Caki2 (cell line): ENCODE measurements at places on chromosomes 5 and 9. TPM values are rescaled to one million over a fixed set of nuclear protein-coding genes. Genes with fewer than 3 reads are reported as not detected.
A peak's percentile ranks its signal among the peaks of the same experiment; 100 is the strongest.

Gene FEM1C
- total RNA-seq: 5.2 and 7.1 TPM in 2 replicates

Gene SMIM33
- not detected in 2 replicates for total RNA-seq

Gene GRM6
- not detected in 2 replicates for total RNA-seq

Gene C1QTNF2
- total RNA-seq: not detected in 2 replicates

DNA sequence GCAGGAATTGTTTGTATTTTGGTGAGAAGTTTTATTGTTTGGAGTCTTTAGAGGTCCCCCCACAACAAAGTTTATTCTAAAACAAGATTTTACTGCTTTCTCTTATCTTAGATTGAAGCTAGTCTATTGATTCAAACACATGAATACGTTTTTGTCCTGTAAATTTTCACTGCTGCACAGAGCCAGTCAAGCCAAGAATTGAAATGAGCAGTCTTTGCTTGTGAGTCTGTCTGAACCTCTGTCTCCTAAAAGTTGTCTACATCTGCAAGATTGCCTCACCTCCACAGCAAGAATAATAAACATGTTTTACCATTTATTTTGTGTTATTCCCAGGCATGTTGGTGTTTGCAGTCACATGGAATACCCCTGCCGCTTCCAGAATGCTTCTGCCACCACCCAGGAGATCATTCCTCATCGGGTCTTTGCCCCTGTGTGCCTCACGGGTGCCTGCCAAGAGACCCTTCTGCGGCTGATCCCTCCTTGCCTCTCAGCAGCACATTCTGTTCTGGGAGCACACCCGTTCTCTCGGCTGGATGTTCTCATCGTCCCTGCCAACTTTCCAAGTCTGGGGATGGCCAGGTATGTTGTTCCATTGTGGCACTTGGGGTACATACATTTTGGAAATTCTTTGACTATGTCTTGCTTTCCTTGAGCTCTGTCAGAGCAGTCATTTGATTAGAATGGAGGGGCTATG, 74.1 kb downstream of the AOPEP start:
- no peak for DNase-seq

Gene TRAF1
- 4.3 and 5.0 TPM in 2 replicates for total RNA-seq

- DNase-seq: no peak
Observed at GRCh38 chr9:92455217-92455616, 27.1 kb downstream of the ASPN start.

Gene C9orf153
- not detected in 2 replicates for total RNA-seq

Gene ADAMTS12
- total RNA-seq: not detected in 2 replicates

- DNase-seq: no peak
Observed at GRCh38 chr5:178165581-178165980, 11.9 kb upstream of the NHP2 start.

DNA sequence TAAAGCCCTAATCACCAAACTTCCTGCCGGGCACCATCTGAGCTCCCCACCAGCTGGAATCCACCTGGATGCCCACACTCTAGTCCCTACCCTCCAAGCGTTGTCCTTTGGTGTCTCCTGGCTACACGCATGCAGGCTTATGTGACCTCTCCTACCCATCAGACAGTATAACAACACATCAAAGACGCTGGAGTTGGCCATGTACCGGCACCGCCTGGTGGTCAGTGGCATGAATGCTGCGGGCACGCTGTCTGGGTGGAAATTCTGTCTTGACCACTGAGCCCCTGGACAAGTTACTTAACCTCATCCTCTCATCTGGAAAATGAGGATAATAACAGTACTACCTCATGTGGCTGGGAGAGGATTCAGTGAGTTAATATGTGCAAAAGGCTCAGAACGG, 23.4 kb upstream of the CORO2A start:
- peak; percentile 33 for DNase-seq

DNA sequence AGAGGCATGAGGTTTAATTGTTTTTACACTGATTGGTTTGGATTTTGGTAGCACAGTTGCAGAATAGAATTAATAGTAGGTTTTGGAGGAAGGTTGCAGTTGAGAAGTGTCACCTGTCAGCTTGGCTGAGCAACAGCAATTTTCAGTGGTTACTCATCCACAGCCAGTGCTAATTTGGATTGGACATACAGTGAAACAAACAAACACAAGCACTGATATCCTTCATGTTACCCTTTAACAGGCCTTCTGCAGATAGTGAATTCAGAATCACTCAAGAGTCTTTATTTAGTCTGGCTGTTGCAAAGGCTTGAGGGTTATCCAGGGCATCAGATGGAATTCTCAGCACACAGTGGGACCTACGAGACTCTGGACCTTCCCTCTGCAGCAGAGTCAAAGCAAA, 31.8 kb upstream of the POU4F3 start:
- no peak for DNase-seq

Gene DBH
- not detected in 2 replicates for total RNA-seq

- no peak for DNase-seq
Observed at GRCh38 chr5:90056911-90057705, 352.4 kb downstream of the CETN3 start.

DNA sequence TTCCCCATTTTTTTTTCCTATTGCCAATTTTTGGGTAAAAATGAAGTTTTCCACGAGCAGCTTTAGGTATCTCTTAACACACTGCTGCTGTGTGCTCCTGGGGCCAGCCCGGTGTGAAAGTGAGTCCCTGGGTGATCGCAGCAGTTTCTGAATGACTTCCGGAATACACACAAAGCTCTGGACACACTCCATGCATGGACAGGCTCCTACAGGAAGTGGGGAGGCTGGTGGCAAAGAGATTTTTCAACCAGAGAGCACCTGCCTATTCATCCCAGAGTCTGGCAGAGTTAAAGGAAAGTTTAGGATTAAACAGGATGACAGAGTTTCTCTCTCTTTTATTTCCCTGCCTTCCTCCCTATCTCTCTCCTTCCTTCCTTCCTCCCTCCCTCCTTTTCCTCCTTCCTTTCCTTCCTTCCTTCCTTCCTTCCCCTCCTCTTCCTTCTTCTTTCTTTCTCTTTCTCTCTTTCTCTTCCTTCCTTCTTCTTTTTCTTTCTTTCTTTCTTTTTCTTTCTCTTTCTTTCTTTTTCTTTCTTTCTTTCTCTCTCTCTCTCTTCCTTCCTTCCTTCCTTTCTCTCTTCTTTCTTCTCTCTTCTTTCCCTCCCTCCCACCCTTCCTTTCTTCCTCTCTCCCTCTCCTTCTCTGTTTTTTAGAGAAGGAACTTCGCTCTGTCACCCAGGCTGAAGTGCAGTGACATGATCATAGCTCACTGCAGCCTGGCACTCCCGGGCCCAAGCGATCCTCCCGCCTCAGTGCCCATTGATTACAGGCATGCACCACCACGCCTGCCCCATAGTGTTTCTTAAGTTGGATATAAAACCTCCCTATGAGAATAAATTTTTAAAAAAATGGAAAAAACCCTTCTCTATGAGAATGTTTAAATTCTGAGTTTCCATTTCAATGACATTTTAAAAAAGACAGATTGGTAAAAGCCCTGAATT, 38.7 kb upstream of the UBTD2 start:
- no peak for DNase-seq

DNA sequence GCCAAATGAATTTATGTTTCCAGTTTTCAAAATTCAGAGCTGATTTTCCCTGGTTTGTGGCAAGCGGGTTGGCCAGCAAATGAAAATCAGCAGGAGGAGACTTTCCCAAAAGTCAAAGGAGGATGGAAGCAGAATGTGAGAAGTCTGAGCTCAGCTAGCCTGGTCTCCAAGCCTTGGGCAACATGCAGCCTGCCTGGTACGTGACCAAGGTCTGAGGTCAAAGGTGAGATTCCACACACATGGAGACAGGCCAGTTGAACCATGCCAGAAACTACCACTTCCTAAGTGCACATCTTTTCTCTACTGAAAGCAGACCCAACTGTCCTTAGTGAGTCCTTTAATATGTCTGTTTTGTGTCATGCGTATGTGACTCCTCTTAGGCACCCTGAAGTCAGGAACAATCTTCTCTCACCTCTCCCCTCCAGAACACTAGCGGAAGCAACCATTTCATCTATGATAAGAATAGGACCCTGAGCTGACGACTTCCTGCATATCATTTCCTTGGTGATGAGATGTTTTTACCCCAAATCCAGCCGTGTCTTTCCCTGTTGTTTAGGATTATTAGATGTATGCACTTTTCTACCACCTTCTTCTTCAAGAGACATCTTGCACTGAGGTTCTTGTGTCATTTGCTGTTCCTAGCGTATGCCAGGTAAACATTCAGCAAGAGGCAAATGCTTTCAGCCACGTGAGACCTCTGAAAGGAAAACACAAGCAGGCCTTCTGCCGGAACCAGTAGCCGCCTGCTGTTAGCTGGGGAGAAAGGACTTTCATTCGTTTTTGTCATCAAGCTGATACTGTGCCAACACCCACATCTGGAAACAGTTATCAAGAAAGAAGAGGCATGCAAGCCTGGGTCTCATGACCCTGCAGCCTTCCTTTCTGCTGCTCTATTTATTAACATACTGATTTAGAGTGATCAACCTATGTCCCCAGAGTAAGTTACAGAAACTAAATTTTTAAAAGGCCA, 9.7 kb upstream of the TGFBI start:
- no peak for DNase-seq

DNA sequence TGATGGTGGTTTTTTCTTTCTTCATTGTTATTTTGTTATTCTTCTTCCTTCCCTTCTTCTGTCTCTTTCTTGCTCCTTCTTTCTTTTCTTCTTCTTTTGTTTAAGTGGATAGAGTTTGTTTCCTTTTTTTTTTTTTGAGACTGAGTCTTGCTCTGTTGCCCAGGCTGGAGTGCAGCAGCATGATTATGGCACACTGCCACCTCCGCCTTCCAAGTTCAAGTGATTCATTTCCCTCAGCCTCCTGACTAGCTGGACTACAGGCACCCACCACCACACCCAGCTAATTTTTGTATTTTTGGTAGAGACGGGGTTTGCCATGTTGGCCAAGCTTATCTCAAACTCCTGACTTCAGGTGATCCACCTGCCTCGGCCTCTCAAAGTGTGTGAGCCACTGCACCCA, 40.3 kb downstream of the JAK2 start:
- DNase-seq: no peak

DNA sequence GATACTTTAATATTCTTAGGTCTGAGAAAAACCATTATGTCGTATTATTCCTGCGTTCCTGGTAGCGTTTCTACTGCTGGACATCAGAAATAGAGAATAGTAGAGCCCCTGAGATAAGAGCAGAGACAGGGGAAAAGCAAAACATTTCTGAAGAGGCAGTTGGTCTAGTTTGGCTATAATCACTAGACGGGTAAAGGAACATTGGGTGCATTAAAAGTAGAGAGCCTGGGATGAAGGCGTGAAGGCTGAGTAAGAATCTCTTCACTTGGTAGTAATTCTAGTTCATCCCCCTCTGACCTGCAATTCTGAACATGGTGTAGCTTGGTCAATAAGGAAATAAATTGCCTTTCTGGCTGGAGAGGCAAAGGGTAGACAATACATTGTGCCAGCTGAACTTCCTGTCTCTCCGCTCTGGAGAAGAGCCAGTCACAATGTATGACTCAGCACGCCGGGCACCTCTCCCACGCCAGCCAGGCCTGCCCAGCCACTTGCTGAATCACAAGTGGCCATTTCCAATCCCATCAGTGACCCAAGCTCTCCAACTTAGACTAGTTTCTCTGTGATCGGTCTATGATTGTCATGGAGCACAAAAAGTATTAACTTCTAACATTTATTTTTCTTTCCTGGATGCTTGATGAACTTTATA, 75.4 kb downstream of the STK32A start:
- peak; percentile 81 for DNase-seq

GRCh38 chr9:4101667-4102066, 198.2 kb downstream of the GLIS3 start:
- DNase-seq: no peak

- DNase-seq: no peak
Observed at GRCh38 chr5:153571162-153571561, 80.7 kb downstream of the GRIA1 start.

Gene SLC25A48
- not detected in 2 replicates for total RNA-seq

GRCh38 chr9:112601636-112602035, 115.0 kb downstream of the KIAA1958 start:
- no peak for DNase-seq
